ENCODE measurements at places on chromosomes 1 and 21. TPM values are rescaled to one million over a fixed set of nuclear protein-coding genes. Genes with fewer than 3 reads are reported as not detected.

DNA sequence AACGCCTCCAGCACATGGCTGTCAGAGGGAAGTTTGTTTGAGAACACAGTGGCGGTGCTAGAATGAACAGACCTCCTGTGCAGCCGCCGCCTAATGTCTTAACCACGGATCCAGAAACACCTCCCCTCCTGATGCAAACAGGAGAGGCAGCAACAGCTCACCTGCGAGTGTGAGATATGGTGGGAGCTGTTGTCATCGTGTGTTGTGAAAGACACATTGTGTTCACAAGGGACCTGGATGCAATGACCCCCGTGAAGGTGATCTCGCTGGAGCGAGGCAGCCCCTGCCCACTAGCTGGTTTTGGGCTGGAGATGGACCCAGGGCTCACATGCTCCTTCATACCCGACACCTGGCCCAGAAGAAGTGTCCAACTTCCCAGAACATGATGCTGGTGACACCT lies 315.3 kb upstream of the C1orf174 start:
- H3K36me3 ChIP-seq: no peaks in the 10 kb centered on the region
- no peak overlapping the region for H3K27ac ChIP-seq
- H3K4me1 ChIP-seq: no peaks in the 10 kb centered on the region
- no peak overlapping the region for H3K4me3 ChIP-seq

GRCh38 chr1:42037161-42037560 lies 116.0 kb upstream of the GUCA2B start:
- H3K4me1 ChIP-seq: peaks cover 9% of the 10 kb centered on the region
- H3K4me3 ChIP-seq: no peak overlapping the region
- no peaks in the 10 kb centered on the region for H3K36me3 ChIP-seq
- no peaks in the 10 kb centered on the region for H3K27me3 ChIP-seq
- DNase-seq: no peak
- no peak overlapping the region for H3K27ac ChIP-seq

DNA sequence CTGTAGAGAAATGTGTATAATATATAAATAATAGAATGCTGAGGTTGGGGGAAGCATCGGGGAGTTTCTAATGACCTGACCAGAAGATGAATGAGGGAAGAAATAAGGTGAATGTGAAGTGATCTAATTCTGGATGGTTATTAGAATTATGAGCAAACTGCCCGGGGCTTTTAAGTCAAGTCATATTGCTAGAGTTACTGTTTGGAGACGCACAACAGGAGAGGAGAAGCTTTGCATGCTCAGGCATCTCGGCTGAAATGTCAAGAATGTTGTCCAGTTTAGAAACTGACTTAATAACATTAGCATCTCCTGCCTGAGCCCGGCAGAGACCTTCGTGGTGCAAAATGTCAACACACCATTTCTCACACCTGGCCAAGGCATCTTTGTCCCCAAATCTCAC lies 119.1 kb downstream of the RRAGC start:
- H3K27ac ChIP-seq: no peak overlapping the region
- no peak for DNase-seq
- no peaks in the 10 kb centered on the region for H3K4me1 ChIP-seq
- H3K36me3 ChIP-seq: no peaks in the 10 kb centered on the region
- H3K4me3 ChIP-seq: no peak overlapping the region
- no peaks in the 10 kb centered on the region for H3K27me3 ChIP-seq

GRCh38 chr1:182634306-182635072 lies 30.3 kb upstream of the RGS16 start:
- H3K4me1 ChIP-seq: peaks cover 8% of the 10 kb centered on the region
- no peak overlapping the region for H3K4me3 ChIP-seq
- no peaks in the 10 kb centered on the region for H3K27me3 ChIP-seq

The TNFRSF9 gene
- total RNA-seq: 0.68 TPM
